ENCODE measurements at places on chromosomes 6 and 20.

GRCh38 chr6:145621776-145622175, 113.5 kb downstream of the EPM2A start:
- no peak for DNase-seq

DNA sequence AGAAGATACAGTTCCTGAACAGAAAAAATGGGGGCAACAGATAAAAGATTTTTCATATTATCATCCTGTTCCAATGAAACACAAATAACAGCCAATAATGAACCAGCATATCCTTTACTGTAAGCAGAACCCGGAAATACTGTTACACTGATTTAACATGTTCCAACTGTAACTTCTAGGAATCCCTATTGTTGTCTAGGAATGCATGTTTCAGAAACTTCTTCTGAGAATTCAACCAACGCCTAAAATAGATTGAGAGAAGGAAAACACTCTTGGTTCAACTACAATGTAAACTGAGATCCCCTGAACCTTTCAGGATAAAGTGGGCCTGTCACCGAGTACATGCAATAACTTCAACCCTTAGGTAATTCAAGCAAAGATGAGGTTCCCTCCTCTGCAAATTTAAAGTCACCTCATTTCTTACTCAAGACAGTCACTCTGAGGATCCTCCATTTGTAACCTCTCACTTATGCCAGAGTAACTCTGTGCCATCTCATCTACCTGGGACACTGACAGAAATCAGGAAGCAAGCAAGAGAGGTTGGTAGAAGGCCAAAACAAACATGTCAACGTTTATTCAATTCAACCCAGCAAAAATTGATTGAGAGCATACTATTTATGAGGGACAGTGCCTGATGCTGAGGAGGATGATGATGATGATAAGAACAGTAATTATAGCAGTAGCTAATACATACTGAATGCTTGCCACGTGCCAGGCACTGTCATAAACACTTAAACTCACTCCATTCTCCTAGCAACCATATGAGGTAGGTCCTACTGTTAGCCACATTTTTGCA, 14.1 kb downstream of the UBE3D start:
- no peak for DNase-seq

DNA sequence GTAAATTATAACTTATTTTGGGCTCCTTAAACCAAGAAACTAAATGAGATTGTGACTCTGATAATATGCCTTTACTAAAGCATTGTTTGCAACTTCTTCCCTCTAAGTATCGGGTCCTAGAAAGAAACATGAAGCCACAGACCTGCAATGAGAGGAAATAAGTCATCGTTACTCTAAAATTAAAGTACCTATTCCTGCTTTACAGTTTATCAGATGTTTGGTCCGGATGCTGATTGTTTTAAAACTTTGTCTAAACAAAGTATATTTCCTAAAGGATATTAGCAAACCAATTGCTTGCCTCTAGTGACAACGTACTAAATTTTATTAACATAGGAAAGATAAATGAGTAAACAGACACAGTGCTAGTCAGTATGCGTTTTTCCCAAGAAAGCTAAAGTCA, 216.8 kb downstream of the GJA1 start:
- DNase-seq = peak; percentile 15

DNA sequence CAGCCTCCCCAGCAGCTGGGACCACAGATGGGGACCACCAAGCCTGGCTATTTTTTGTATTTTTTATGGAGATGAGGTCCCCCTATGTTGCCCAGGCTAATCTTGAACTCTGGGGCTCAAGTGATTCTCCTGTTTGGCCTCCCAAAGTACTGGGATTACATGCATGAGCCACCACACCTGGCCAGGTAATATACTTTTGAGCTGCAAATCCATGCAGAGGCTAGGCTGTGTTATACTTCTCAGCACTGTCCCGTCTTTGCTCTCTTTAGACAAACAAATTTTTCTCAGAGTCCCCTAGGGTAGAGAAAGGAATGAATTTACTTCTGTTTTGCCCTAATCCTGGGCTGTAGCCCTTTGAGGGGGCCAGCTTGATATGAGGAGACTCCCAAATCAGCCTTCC, 13.4 kb upstream of the SCAF8 start:
- DNase-seq = no peak

DNA sequence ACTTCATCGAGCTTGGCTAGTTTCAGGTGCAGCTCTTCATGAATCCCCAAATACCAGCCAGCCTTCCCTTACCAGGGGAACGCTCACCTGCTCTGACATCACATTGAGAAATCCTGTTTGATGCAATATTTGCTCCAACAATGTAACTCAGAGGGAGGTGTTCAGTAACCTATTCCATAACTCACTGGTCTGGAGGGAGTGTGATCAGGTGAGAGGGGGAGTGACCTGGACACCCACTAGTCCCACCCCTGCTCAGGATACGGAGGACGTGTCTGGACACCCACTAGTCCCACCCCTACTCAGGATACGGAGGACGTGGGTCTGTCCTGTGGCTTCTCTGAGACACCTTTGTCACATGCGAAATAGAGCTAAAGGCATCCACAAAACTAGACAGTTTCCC, 70.3 kb downstream of the HUS1B start:
- no peak for DNase-seq

DNA sequence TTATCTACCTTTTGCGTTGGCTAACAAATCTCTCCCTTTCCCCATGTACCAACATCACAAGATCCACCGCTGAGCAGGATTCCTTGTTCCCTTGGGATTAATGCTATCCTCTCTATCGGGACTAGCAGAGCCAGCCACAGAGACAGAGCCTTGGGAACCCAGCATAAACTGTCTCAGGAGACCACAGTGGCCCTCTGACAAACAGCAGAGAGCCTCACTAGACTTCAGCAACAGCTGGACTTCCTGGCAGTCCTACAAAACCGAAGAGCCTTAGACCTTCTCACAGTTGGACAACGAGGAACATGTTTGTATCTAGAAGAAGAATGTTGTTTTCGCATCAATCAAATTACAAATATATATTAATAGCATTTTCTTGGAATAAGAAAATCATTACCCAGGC, 39.6 kb upstream of the POU5F1 start:
- DNase-seq = no peak

- DNase-seq = peak; percentile 38
These were observed 30.7 kb downstream of the GFRA4 start for GRCh38 chr20:3632311-3633004.

DNA sequence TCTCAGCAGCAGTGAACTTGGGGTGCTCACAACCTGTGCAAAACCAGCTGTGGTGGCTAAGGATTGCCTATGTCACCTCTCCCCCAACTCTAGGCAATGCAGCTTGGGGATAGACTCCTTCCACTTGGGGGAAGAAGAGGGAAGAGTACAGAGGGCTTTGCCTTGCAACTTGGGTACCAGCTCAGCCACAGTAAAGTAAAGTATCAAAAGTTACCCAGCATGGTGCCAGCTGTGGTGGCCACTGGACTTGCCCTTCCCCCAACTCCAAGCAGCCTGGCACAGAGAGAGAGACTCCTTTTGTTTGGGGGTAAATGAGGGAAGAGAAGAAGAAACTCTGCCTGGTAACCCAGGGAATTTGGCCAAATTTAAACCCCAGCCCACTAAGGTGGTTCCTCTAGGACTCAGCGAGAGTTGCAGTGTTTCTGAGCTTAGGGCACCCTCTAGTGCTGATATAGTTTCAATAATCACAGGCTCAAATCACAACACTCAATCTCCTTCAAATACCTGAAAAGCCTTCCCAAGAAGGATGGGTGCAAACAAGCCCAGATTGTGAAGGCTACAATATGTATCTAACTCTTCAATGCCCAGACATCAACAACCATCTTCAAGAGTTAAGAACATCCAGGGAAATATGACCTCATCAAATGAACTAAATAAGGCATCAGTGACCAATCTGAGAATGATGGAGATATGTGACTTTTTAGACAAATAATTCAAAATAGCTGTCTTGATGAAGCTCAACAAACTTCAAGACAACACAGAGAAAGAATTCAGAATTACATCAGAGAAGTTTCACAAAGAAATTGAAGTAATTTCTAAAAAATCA, 7.6 kb upstream of the DEFB129 start:
- DNase-seq = peak; percentile 56

DNA sequence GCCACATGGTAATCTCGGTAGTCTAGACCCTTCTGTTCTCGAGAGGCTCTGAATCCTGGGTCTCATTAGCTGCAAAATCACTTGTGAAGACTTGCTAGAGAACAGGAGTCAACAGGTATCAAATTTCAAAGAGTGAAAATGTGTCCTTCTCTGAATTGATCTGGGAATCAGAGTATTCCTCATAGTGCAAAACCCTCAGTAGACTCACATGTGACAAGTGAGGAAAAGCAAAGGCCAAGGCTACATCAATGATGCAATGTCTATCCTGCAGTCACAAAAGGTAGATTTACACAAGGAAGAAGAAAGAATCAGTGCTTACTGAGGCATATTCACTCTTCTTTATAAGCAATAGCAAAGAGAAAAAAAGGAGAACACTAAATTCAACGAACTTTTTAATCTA, 1220.0 kb upstream of the GJE1 start:
- no peak for DNase-seq

GRCh38 chr6:138372711-138373463, 4.8 kb upstream of the SMIM28 start:
- peak; percentile 45 for DNase-seq

GRCh38 chr6:169365567-169366257, 112.1 kb upstream of the THBS2 start:
- DNase-seq = no peak

DNA sequence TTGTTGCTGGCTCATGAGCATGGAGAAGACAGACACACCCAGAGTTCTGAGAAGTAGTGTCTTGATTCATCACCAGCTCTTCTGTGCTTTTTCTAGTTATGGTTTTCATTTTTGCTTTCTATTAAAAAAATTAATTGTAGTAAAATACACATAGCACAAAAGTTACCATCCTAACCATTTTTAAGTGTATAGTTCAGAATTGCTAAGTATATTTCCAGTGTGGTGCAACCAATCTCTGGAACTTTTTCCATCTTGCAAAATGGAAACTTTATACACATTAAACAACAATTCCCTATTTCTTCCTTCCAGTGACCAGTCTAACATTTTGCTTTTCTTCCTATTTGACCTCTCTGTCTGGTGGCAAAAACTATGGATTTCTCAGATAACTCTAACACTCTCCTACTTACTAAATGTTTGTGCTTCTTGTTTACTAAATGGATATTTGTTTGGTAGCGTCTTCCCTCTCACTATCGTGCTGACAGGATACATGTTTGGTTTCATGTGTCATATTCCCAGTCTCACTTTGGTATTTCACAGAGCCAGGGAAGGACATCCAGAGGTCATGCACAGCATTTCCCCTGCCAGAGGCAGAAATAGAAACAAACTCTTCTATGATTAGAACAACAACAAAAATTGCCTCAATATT, 40.6 kb downstream of the TXLNB start:
- DNase-seq = no peak

GRCh38 chr20:39019805-39020325, 57.7 kb downstream of the DHX35 start:
- DNase-seq = no peak

DNA sequence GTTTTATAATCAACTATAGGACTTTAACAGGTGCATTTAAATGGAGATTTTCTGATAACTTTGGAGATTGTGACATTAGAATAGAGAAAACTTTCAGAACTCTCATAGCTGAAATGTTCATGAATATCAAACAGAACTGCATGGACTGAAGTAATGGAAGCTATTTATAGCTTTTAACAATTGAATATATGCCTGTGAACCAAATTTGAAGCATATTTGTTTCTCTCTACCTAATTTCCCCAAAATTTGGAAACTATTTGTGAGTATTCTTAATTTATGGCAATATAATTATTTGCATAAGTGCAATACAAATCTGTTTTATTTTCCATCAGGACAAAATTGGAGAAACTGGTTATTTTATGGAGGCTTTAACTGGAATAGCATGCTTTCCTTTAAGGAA, 96.6 kb downstream of the PLG start:
- no peak for DNase-seq

- peak; percentile 24 for DNase-seq
These were observed 79.4 kb upstream of the SCAF8 start for GRCh38 chr6:154653853-154654252.

DNA sequence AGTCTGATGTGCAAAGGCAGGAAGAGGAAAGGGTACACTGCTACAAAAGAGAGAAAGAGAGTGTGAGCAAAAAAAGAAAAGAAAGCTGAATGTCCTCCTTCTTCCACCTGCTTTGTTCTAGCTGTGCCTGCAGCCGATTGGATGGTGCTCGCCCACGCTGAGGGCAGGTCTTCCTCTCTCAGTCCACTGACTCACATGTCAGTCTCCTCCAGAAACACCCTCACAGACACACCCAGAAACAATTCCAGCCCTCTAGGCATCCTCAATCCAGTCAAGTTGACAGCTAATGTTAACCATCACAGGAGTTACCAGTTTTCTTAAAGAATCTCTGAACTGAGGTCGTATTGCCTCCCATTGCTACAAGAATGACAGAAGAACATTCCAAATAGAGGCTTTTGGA, 411.9 kb upstream of the SASH1 start:
- DNase-seq = no peak

DNA sequence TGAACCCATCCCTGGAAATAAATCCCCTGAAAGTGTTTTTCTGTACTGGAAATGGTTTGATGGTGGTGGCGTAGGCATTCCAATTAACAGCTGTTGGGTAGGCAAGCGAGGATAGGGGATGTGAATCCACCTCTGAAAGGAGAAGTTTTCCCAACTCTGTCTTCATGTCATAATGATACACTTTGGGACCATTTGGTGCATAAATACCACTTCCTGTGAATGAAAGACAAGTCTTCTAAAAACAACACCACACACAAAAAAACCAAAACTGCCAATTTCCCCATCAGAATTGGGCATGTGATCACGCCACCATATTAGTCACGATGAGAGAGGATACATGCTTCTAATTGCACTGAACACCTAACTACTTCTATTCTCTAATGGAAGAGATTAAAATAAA, 6.4 kb downstream of the VNN2 start:
- no peak for DNase-seq

DNA sequence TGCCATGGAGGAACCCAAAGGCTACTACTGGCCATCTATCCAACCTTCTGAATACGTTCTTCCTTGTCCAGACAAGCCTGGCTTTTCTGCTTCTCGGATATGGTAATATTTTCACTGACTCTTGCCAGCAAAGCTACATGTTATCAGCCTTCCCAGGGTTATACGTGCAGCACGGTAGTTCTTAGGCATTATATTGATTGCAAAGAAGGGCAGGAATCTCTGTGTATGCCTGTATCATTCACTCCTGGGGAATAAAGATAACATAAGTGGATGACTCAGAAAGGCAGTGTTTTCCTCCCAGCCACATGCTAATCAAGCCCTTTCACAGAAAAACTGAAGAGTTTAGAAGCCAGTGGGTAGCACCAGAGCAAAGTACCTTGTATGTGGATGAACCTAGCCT, 98.7 kb downstream of the ADGRG6 start:
- peak; percentile 91 for DNase-seq

- peak; percentile 66 for DNase-seq
These were observed 66.5 kb upstream of the SLC35F1 start for GRCh38 chr6:117840541-117840983.

DNA sequence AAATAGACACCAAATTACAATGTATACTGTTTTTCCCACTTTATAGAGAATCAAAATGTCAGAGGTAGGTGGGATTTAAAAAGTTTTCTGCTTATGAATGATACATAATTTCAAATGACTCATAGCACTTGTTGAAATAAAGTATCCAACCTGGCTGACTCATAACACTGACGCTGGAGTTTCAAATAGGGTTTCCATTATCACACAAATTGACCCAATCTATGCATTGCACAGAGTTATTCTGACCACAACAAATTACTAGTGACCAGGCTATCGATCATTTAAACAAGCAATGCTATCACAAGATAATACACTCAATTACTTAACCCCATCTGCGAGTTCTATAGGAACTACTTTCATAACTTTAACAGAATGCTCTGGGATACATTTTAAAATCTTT, 31.9 kb upstream of the PRELID3B start:
- DNase-seq = no peak
